ENCODE measurements at places on chromosomes 2 and 18.

GRCh38 chr2:43642363-43642762 lies 5.3 kb downstream of the PLEKHH2 start:
- no peak for DNase-seq

GRCh38 chr2:8984855-8985254 lies 18.6 kb downstream of the MBOAT2 start:
- no peak for DNase-seq

DNA sequence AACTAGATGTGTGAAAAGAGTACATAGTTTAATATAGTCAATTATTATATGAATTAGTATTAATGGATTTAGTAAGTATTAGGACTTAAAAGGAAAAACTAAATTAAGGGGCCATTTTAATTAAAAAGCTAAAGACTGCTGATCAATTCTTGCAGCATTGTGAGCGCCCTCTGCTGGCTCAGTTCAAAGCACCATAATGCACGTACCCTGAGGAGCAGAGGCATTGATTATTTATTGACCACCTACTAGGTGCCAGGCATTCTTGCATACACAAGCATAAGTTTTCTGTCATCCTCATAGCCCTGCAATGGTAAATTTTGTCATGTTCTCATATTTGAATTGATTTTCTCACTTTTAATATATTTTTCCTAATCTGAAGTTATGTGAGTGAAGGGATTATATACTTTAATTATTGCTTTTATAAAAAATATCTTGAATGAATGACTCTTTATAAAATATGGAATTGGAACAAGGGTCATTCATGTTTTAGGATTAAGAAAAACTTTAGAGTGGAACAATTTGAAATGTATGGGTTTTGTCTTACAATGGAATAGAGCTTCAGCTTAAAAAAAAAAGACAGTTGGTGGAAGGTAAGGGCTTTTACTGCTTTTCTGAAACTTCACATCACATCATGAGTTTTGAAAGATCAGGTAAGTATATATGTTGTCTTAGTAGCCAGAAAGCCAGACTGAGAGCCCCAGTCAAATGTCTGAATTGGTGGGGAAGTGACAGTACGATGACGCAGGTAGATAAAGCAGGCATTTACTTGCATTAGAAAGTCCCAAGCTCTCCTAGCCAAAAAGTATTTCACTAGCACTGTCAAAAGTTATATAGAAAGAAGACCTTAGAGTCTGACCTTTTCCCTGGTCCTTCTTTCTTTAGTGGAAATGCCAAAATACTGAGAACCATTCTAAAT lies 9.7 kb downstream of the ITGA4 start:
- peak; percentile 27 for DNase-seq

DNA sequence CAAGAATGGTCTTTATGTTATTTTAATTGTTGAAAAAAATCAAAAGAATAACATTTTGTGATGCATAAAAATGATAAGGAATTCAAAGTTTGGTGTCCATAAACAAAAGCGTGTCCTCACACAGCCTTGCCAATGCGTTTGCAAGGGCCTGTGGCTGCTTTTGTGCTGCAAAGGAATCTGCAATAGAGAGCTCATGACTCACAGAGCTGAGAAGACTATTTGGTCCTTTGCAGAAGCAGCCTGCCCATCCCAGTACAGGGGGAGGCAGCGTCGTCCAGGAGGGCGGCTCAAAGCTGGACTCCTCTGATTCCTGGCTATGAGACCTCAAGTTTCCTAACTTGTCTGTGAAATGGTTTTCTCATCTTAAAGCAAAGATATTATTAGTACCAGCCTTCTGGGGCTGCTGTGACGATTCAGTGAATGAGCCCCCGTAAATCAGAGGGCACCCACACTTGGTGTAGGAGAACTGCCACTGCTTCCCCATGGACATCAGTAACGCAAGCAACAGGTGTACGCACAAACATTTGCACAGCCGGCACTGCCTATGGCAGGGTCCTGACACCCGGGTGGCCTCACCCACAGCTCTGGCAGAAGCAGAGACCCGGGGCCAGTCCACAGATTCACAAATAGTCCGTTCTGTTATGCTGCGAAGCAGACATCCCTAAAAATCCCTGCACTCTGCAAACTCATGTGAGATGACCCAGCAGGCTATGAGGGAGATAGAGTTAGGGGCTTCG lies 70.6 kb upstream of the ASAP2 start:
- DNase-seq: no peak

GRCh38 chr2:187684174-187684573 lies 129.9 kb upstream of the TFPI start:
- DNase-seq: no peak

DNA sequence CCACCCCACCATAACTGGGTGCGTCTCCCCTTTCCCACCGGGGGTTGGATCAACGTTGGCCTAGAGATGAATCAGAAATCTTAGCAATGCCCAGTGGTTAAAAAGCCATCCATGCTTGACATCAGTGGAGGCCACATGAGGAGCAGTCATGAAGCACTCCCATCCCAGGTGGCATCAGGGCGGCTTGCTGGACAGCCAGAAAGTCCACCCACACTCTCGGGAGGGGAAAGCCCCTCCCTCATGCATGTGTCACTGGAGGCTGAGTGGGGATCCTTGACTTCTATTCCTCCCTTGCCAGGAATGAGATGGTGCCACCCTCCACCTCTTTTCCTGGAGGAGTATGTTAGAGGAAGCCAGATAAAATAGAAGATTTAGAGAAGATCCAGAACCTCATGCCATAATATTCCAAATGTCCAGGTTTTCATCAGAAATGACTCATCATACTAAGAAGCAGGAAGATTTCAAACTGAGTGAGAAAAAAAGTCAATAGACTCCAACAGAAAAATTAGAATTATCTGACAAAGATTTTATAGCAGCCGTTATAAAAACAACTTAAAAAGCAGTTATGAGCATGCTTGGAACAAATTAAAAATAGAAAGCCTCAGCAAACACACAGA lies 507.1 kb upstream of the ID2 start:
- DNase-seq: no peak

- no peak for DNase-seq
Measured at GRCh38 chr2:190837420-190837819, 43.2 kb upstream of the GLS start.

DNA sequence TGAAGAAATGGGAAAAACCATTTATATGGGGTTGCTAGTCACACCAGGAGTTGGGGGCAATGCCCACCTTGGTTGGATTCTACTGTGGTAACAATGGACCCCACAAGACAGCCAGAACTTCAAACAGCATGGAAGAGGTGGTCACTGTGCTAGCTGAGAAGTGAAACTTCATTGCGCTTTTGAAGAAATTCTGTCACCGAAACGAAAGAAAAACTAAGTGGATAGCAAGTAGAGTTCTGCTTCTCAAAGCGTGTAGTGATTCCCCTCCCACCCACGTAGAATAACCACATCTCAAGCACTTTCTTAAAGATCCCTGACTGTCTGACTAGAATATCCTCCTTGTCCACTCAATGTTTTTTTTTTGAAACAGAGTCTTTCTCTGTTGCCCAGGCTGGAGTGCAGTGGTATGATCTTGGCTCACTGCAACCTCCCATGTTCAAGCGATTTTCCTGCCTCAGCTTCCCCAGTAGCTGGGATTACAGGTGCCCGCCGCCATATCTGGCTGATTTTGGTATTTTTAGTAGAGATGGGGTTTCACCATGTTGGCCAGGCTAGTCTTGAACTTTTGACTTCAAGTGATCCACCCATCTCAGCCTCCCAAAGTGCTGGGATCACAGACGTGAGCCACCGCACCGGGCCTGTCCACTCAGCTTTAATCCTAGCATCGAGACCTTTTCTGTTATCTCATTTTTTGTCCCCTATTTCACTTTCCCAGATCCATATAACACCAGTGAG lies 30.1 kb upstream of the CCL20 start:
- no peak for DNase-seq

- DNase-seq: no peak
Measured at GRCh38 chr2:198913394-198914152, 544.2 kb downstream of the SATB2 start.

GRCh38 chr2:191499874-191500565 lies 177.9 kb upstream of the NABP1 start:
- no peak for DNase-seq

DNA sequence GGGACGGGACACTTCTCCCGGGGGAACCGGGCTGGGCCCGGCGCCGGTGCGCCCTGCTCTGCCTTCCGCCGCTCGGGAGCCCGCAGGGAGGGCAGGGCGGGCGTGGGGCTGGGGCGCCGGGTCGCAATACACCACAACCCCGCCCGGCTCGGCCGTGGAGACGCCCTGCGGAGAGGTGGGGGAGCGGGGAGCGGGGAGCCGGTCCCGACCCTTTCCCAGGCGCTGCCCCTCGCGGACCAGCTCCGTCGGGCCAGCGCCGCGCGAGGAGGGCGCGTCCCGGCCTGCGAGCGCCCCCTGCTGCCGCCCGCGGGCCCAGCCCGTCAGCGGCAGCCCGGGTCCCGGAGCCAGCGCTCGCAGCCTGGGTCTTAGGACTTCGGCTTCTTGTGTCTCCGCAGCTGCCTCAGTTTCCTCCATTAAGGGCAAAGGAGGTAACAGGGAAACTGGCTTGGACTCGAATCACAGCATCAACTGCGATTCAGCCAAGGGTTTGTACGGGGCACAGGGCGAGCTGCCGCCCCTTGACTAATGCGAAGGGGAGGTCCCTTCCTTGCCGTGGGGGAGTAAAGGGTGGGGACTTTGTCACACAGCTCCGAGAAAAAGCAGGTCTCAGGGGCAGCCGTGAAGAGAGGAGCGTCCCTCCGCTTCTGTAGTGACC lies 635 bp upstream of the ADRA2B start:
- peak; percentile 38 for DNase-seq

DNA sequence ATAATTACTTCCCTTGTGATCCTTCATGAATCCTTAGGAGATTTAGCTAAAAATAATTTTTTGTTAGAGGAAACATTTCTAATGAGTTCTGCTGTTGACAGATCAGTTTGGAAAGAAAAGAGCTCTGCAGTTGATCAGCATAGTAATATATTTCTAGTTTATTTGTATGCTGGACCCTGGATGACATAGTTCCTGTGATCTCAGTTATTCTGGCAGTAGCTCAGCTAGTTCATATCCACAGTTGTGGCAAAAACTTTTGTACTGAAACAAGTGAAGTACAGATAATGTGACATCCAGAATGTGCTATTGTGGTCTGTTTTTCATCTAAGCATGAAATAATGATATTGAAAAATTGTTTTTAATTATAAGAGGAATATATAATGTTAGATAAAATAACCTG lies 33.7 kb downstream of the ABI2 start:
- no peak for DNase-seq

GRCh38 chr2:9110893-9111569 lies 95.6 kb upstream of the ASAP2 start:
- no peak for DNase-seq

- no peak for DNase-seq
Measured at GRCh38 chr18:58276789-58277739, 233.0 kb downstream of the NEDD4L start.

DNA sequence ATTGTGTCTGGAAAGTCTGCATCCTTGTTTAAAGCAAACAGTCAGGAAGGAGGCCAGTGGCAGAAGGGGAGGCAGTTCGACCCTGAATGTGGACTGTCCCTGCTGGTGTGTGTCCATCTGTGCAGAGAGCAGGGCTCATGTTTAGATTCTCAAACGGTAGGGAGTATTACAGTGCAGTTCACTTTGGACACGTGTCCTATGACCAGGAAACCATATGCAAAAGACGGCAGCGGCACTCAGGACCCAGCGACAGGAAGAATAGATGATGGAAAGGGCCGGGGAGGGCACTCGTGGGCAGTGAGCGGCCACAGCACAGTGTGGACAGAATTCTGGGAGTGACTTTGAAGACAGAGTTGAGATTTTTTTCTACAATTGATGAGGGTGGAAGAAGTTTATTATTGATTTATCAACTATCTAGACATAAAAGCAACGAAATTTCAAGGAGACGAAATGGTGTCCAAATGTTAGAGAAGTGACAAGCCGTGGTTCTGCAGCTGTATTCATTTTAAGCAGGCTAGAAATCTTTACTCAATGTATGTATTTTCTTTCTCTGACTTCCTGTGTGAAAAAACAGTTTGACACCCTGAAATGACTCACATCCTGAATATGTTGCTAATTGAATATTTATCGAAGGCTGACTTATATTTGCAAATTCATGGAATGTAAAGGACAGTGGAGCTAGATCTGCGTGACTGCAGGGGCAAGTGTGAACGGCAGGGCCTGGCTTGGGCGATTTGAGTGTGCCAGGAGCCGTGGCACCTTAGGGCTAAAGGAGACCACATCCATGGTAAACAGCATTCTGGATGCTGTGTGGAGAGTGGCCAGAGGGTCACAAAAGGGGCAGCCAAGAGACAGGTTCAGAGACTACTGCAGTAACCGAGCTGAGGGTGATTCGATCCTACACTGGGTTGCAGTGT lies 214.2 kb downstream of the PTGR3 start:
- DNase-seq: no peak

- DNase-seq: no peak
Measured at GRCh38 chr2:65053199-65053598, 3.0 kb upstream of the CEP68 start.

DNA sequence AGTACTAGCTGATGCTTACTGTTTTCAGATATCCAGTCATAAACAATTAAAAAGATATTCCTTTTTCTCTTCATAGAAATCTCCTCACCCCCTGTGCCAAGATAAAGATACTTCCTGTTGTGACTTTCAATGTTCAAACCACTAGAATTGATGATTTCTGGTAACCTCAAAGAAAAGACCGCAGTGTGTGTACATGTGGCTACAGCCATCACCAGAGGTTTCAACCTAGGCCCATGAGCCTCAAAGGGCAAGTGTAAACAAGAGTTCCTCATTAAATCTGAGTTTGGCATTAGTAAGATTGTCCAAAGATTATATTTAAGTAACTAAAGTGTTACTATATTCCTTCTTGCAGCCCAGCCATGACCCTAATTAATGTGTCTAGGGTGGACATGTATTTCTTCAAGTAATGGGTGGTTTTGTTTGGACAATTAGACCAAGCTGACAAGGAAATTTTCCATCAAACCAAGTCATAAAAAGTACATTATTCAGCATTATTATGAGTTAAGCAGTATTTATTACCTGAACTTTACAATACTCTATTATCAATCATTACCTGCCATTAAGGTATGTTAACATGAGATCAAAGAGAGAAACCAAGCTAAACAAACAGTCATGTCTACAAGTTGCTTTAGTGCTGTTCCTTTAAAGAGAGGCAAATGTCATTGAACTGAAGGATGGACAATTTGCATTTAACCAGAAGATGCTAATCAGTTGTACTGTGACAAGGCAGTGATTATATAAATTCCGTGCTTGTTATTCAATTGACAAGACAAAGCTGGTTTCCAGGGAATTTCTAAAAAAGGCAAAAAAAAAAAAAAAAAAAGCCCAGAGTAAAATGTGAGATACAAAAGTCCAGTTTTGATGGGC lies 382.7 kb downstream of the LNPK start:
- DNase-seq: no peak

GRCh38 chr2:182639971-182640370 lies 76.1 kb upstream of the DNAJC10 start:
- no peak for DNase-seq

- DNase-seq: no peak
Measured at GRCh38 chr2:38233231-38233983, 143.7 kb downstream of the ATL2 start.

- DNase-seq: no peak
Measured at GRCh38 chr2:186059096-186059495, 320.5 kb downstream of the FSIP2 start.

GRCh38 chr2:106187273-106187891 lies 6.7 kb downstream of the UXS1 start:
- no peak for DNase-seq

- DNase-seq: no peak
Measured at GRCh38 chr18:28736223-28736622, 559.3 kb upstream of the CDH2 start.

- DNase-seq: no peak
Measured at GRCh38 chr2:1812926-1813325, 68.6 kb upstream of the PXDN start.

All from stimulated activated CD8-positive, alpha-beta memory T cell treated with anti-CD3 and anti-CD28 coated beads, Interleukin-15, amount 100 ng/mL, for 4 hours (primary cell).